ENCODE measurements at places on chromosomes 4 and X. TPM values are rescaled to one million over a fixed set of nuclear protein-coding genes. Genes with fewer than 3 reads are reported as not detected.

The DUSP21 gene
- not detected for total RNA-seq

The CT45A5 gene
- not detected for total RNA-seq

The CXCL1 gene
- total RNA-seq, result 35.0 TPM

The PRR27 gene
- total RNA-seq, result not detected

The TLR1 gene
- total RNA-seq, result 2.2 TPM

The TSPAN5 gene
- 19.8 TPM for total RNA-seq

The PABPC5 gene
- not detected for total RNA-seq

The ARSJ gene
- total RNA-seq, result 50.7 TPM

DNA sequence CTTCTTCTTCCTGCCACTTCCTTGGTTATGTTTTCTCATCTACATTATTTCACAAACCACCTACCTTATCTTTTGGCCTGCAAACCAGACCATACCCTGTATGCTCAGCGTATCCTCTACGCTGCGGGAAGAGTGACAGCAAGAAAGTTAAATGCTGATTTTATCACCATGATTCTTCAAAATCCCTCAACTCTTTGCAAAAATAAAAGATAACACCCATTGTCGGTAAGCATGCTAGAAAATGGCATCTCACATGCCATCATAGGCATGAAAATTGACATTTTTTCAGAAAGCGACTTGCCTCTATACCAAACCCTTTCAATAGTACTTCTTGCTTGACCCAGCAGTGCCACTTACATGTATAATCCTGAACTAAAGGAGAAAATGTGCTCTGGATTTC lies 102.0 kb downstream of the HPGD start:
- DNase-seq, result no peak

GRCh38 chr4:16790508-16790907 lies 107.9 kb downstream of the LDB2 start:
- peak; percentile 58 for DNase-seq

DNA sequence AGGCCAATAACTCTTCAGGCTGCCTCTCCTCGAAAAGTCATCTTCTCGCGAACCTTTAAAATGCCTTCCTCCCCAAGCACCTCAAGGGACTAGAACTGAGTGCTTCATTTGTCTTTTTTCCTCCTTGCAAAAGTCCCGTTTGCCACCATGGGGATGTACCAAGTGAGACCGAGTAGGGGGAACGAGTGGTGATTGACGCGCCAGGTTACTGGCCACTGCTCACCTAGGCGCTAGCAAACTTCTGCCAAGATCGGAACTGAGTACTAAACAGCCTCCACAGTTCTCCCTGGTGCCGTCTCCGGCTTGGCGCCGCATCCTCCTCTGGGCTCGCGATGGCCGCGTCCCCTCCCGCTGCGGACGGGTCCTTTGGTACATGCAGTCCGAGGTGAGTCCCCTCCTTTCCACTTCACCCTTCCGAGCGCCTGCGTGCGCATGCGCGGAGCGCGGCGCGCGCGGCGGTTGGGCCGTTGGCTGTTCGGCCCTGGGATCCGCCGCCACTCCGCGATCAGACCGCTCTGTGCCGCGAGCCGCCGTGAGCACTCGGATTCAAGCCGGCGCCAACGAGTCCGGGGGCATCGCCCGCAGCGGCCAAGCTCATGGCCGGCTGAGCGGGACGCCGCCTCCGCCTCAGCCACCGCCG lies at the start of gene CDK16:
Gene CDK16 (plus strand): TSS at position 402 of the 640 bp plus-strand sequence. CDS start 4,877 bp downstream, outside the sequence.
- peak; percentile 85 for DNase-seq

- peak; percentile 87 for DNase-seq
These were observed 73.1 kb downstream of the QRFPR start for GRCh38 chr4:121307445-121308327.

DNA sequence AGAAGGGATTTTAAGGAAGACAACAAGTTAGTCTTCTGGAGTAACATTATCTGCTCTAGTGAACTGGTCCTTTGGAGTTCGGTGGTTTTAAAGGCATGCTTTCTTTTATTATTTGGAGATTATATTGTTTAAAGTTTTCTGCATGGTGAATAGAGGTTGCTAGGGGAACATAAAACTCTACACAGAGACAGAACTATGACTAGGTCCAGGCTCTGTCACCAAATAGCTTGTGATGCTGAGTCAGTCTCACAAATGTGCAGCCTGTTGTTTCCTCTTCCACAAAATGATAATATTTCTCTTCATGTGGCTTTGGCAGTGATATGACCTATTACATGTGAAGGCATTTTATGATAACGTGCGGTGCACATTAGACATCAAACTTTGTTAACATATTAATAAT lies 132.6 kb downstream of the PACRGL start:
- no peak for DNase-seq

DNA sequence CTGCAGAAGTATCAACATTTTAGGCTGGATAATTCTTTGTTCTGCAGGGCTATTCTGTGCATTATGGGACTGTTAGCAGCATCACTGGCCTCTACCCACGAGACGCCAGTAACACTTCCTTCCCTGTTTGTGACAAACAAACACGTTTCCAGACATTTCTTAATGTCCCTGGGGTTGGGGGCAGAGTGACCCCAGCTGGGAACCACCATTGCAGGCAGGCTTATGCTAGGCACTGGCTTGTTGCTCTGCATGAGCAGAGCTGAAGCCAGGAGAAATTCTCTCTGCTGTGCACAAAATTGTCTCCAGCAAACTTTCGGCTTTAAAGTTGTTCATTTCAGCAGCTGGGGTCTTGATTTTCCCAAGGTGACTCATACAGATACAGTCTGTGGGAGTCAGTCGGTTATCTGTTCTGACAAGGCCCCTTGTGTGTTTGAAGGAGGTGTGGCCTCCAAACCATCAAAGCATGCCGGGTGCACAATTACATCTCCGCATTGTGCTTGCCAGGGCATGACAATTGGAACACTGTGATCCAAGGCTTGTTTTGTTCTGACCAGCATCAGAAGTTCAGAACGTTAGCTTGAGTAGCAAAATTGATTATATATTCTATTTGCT lies 156.4 kb upstream of the BOD1L1 start:
- DNase-seq, result no peak

- DNase-seq, result peak; percentile 3
These were observed 39.6 kb downstream of the ARL13A start for GRCh38 chrX:101009090-101009489.

GRCh38 chr4:134276476-134276875 lies 74.9 kb upstream of the PABPC4L start:
- DNase-seq, result no peak

- no peak for DNase-seq
These were observed at the start of gene IL3RA for GRCh38 chrX:1336331-1336943. Gene IL3RA (plus strand): TSS chrX:1336785. CDS start chrX:1341766, 4,981 bp downstream.

GRCh38 chrX:24153178-24153795 lies 3.8 kb downstream of the ZFX start:
- peak; percentile 65 for DNase-seq

- peak; percentile 78 for DNase-seq
These were observed 50.1 kb downstream of the FBXW7 start for GRCh38 chr4:152485726-152486276.

DNA sequence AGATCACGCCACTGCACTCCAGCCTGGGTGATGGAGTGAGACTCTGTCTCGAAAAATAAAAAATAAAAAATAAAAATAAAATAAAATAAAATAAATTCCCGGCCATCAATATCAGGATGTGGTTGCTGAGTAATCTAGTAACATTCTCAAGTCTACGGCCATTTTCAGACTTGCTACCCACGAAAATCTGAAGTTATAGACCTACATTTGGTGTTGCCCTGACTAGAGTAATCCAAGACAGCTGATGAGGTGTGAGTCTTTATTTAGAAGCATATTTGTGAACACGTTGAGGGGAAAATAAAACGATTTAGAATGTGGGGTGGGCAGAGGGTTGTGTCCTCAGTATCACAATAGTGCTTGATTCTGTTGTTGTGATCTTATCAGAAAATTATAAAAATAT lies 130.2 kb upstream of the MID1 start:
- no peak for DNase-seq

DNA sequence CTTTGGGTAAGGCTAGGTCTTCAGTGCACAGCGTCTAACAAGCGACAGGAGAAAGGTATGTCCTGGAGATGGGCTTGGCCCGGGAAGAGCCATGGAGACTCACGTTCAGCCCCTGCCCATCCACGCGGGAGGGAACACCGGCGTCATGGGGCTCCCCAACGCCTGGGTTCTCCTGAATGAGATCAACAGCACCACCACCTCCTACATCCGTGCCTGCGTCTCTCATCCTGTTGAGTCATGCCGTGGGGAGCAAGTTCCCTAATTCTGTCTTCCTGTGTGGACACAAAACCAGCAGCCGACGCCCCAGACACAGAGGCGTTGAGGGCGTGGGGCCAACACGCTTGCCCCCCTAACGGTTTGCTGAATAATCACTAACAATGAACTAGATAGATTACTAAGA lies 20.1 kb upstream of the IL3RA start:
- no peak for DNase-seq

- peak; percentile 30 for DNase-seq
These were observed 46.1 kb upstream of the VEGFC start for GRCh38 chr4:176838601-176839433.

All from MCF 10A (cell line).